ENCODE measurements at places on chromosomes 2 and 18.
A peak's percentile ranks its signal among the peaks of the same experiment; 100 is the strongest.

GRCh38 chr2:71460595-71461303, 7.4 kb downstream of the DYSF start:
- no peak for DNase-seq

GRCh38 chr2:234691214-234691575, 194.3 kb upstream of the ARL4C start:
- no peak for DNase-seq

- no peak for DNase-seq
Observed at GRCh38 chr18:35481960-35482366, 15.8 kb downstream of the INO80C start.

- DNase-seq = no peak
Observed at GRCh38 chr2:162244541-162245031, 1.3 kb upstream of the FAP start.

- no peak for DNase-seq
Observed at GRCh38 chr2:36695746-36696415, 626 bp upstream of the VIT start.

DNA sequence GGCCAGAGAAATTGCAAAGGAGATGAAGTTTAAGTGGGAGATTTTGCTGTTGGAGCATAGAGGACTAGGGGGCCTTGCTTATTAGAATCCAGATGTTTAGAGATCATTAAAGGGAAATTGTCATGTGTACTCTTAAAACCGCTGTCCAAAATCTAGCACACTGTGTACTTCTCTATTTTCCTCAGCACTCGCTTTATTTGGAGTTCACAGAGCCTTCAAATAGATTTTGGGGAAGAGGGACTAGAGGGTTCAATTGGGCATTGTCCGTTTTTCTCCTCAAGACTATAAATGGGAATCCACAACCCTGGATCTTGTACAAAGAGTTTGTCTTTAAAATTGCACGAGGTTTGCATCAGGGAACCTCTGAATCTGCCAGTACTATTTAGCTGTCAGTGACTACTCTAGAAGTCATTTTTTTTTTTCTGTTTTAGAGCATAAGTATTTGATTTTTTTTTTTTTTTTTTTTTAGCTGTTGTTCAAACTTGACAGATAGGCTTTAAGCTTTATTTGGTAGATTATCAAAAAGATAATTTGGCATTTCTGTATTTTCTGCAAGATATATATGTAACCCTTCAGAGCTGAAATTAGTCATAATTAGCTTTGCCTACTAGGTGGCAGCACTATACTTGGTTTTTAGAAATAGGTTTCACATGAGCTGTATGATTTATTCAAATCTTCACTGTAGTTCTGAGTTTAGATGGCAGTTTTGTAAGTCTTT, 14.2 kb downstream of the PMS1 start:
- no peak for DNase-seq

DNA sequence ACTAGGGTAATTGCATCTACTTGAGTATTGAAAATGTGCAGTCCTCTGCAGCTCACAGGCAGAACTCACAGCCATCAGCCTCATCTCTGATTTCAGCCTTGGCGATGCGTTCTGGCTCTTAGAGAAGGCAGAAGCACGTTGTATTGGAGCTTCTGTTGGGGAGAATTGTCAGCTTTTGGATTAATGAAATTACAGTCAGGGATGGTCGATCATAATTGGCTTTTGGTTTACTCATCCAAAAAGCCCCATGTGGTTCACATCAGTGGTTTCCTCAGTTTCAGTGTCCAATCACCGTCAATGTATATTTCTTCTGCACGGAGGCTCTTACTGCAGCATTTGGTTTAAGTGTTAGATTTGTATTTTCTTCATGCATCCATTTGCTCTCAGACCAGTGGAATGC, 218.5 kb upstream of the SOX11 start:
- no peak for DNase-seq

GRCh38 chr18:57771626-57772025, 31.5 kb downstream of the ATP8B1 start:
- no peak for DNase-seq

DNA sequence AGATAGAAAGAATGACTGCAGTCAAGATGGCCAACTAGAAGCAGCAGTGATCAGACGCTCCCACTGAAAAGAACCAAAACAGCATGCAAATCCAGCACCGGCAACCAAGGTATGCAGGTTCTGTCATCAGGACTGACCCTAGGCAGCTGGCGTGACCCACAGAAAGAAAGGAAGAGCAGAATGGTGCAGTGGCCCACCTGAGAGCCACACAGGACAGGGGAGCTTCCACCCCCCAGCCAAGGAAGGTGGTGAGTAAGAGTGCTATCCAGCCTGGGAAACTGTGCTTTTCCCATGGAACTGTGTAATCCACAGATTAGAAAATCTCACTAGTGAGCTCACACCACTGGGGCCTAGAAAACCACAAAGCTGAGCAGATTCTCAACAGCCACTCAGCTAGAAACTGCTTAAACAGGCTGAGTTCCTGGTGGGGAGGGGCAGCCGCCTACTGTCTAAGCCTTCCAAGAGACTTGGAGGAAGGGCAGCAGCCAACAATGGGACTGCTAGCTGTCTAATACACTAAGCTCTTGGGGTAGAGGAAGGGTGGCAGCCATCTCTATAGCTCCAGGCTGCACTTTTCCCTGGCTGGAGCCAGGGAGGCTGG, 127.9 kb downstream of the EVA1A start:
- no peak for DNase-seq

DNA sequence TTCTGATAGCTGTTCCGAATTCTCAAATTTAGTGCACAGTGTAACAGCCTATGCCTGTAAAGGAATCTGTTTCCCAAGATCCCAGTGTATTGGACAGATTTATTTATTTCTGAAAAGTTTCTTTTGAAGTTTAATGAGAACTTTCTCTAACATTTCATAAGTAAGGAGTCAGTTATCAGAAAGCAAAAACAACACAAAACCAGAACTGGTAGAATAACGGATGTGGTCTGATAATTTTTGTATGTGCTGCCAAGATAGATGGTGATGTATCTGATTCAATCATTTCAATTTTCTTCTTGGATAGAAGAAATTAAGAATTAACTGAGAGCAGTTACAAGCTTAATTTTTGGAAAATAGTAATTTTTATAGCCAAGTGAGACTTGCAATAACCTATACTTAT, 374.3 kb downstream of the SOCS6 start:
- DNase-seq = no peak

DNA sequence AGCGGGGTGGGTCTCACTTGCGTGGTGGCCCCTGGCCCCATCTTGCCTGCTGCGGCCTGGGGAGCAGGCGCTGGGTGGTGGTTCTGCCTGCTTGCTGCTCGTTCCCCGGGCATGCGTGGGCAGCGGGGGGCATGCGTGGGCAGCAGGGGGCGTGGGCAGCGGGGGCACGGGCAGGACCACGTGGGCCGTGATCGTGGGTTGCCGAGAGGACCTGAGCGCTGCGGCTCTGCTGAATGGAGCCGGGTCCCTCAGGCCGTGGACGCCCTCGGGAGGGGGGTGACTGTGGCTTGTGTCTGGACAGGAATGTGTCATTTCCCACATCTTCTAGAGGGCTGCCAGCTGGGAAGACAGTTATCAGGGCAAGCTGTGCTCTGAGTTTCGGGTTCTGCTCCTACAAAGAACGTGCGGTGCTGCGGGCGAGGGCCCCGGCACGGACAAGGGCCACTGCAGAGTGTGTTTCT, 8.3 kb upstream of the GAL3ST2 start:
- DNase-seq = no peak

GRCh38 chr2:138468617-138469016, 33.0 kb upstream of the SPOPL start:
- DNase-seq = no peak

DNA sequence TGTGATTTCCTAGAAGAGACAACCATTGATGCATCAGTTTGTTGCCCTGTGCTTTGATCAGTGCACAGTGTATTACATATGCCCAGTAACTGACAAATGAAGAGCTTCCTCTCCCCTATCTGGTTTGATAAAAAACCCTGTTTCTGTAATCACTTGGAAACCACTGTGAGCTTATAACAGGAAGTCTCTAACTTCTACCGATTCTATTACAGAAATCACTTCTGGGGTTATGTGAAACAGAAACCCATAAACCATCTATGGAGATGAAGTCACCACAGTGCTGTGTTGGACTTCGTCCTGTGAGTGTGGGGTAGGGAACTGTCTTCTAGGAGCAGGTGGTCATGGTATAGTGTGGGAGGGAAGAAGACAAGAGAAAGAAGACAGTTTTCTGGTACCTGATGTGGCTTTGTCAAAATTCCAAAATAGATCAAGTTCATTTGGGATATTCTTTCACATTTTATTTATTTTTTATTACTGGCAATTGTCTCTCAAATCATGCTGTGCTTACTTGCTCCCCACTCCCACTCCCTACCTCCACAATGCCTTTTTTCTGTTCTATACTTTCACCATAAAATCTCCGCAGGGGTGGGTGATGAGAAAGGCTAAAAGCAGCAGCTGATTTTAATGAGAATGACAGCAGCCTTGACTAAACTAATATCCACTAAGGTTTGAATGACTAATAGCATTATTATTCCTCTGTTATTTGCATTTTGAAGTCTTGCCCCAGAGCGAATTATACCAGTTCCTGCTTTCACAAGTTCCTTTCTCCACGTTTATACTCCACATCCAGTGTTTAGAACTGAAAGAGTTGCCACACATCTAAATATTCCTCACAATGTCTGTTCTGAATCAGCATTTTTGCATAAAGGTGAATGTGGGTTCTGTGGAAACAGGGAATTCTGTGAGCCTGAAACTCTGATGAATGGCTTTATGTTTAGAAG, 41.7 kb upstream of the RND3 start:
- DNase-seq = no peak

DNA sequence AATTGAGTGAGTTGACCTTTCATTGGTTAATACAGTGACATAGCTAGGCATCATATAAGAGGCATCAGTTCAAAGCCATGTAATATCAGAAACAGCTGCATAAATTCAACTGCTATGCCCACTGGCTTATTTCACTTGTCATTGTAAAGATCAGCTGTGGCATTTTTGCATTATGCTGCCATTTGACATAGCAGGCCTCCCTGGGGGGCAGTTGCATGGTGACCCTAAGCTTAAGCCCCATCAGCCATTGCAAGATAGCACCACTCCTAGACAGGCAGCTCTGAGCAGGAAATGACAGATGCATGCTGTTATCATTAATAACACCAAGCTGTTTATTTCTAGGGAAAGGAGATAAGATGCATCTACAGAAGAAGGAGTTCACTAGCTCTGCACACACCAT, 233.4 kb upstream of the CNTNAP5 start:
- no peak for DNase-seq

DNA sequence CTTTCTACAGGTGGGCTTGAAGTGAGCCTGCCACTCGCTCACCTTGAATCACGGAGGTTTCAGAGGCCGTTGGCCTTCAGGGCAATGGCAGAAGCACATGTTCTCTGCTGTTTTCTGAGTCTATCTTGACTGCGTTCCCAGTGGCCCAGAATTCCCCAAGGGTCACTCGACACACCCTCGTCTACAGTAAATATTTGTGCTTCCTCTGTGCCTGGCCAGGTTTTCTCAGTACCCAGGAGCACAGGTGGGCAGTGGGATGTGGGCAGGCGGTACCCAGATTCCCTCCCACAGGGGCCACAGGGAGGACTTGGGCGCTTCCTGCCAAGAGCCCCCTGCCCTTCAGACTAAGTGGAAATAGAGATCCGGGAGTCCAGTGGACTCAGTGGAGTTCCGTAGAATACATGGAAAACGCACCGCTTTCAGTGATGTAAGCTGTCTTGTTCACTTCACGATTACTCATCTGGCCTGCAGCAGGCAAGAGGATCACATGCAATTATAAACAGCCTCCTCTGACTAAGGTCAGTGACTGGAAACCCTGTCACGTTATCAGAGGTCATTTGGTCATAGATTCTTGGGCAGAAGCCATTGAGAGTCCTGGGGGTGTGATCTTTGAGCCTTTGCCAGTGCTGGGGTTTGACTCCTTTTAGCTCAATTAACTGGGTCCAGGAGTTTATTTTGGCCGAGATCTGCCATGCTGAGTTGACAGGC, 179.8 kb downstream of the NEDD4L start:
- no peak for DNase-seq

GRCh38 chr2:137508739-137509384, 455.4 kb upstream of the HNMT start:
- DNase-seq = no peak

DNA sequence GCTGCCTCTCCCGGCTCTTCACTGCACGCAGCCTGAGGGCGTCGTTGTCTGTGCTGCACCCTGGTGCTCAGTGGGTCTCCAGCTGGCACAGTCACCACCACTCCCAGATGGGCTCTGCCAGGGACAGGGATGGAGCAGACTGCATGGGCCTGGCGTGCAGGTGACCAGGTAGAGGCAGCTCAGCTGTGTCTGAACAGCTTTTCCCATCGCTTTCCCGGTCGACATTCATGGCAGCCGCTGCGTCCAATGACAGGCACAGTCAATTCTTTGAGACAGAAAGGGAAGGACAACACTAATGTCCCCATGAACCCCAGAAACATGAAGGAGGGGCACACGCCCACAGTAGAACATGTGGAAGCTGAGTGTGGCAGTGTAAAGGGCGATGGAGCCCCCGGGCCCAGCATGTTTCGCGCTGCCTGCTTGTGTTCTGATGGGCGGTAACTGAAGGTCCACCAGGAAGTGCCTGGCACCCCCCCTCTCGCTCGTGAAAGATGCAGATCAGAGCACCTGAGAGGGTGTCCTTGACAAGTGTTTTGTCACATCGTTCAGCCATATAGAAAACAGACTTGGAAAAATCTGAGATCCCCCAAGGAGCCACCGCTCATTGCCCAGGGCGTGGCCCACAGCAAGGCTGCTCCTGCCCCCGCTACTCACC, 122.4 kb downstream of the NFATC1 start:
- peak; percentile 54 for DNase-seq

DNA sequence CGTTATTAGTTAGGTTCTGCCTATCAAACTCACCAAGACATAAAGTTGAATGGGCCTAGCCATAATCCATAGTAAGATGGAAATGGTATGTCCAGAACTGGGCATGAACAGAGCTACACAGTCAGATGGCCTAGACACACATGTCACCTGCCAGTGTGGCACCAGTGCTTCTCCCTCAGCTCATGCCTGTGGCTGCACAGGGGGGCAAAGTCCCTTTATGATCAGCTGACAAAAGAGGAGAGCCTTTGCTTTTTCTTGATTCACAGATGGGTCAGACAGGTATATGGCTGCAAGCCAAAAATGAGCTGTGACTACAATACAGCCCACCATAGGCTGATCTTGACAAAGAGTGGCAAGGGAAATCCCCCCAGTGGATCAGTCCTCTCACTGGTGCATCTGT, 28.3 kb upstream of the STARD7 start:
- DNase-seq = no peak

- no peak for DNase-seq
Observed at GRCh38 chr18:1811282-1811681, 760.0 kb downstream of the METTL4 start.

GRCh38 chr2:127633556-127634065, 12.3 kb upstream of the GPR17 start:
- no peak for DNase-seq

All from activated CD8-positive, alpha-beta memory T cell treated with anti-CD3 and anti-CD28 coated beads for 24 hours (primary cell).